GM04504 (cell line): ENCODE measurements at places on chromosomes 3 and 15.

DNA sequence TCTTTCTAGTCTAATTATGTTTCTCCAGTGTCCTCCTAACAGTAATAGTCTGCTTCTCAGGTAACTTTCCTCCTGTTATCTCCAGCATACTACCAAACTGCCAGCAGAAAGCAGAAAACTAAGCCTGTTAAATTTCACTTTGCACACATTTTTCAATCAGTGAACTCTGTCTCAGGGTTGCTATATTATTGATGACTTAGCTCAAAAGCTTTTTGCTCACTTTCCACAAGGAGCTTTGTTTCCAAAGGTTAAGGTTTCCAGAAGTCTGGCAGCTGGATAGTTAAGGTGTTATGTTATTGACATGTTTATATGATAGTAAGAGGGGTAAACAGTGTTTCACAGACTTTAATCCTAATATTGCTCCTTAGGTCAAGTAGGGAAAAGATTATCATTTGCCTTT lies 5.1 kb downstream of the TRPM7 start:
- DNase-seq = no peak

GRCh38 chr3:188082031-188082430 lies 71.9 kb upstream of the LPP start:
- peak; percentile 26 for DNase-seq

DNA sequence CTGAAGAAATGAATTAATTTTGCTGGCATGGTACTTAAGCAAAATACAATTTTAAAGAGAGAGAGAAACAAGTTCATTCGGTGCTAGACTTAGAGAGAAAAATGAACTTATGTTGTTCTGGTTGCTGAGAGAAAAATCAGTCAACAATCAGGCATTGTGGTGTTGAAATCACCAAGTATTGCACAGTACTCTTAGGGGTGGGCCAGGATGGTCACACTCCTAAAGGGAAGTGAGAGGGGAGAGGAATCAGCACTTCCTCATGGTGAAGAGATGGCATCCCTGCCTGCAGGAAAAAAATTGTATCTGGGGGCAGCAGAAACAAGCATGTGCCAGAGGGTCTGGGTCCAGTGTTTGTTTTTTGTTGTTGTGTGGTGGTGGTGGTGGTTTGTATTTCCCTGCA lies 7.0 kb upstream of the DMXL2 start:
- no peak for DNase-seq

DNA sequence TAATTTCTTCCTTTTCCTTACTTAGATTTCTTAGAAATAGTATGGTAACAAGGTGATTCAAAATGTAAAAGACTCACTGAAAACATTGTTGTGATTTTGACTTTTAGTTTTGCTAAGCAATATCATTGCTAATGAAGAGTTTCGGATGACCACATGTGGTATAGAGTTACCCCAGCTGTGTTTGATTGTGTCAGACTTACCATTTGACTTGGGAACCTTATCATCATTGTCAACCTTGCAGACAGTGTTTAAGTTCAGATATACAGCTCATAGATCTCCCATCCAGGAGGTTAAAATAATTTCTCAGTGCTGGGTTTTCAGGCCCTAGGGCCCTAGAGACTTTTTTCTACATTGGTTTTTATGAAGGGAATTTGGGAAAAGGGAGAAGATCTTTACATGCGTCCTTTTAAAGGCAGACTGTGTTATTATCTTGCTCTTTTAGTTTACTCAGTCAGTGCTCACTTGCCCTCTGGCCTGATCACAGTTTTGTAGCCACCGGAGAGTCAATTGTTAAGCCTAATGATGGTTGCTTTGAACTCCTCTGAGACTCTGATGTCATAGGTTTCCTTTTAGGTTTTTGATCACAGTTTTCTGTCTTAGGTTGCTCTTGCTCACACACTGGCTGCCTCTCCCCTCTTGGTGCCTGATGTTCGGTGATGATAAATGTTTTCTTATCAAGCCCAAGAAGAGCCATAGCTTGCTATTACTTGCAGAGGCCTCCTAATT lies 133.5 kb upstream of the ZPLD1 start:
- DNase-seq = no peak

- no peak for DNase-seq
Observed at GRCh38 chr15:63539521-63539920, 35.1 kb downstream of the USP3 start.

DNA sequence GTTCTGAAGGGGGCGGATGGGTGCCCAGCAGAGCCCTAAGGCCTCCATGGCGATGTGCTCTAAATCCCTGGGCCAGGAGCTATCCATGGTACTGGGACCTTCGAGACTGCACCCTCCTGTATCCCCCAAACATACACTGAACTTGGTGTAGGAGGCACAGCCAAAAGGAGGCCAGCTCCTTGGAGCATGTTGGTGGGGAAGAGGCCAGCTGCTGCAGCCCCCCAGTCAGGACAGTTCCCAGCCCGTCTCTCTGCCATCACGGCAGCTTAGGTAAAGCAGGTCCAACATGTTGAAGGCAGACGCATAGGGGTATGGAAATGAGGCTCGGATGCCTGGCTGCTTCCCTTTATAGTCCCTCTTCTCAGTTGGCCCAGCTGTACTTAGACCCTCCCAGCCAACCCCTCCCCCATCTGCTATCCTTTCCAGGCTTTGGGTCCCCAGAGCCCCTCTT lies 1.8 kb downstream of the CAMKV start:
- DNase-seq = no peak

- DNase-seq = no peak
Observed at GRCh38 chr15:64691896-64692565, 83.4 kb downstream of the RBPMS2 start.

DNA sequence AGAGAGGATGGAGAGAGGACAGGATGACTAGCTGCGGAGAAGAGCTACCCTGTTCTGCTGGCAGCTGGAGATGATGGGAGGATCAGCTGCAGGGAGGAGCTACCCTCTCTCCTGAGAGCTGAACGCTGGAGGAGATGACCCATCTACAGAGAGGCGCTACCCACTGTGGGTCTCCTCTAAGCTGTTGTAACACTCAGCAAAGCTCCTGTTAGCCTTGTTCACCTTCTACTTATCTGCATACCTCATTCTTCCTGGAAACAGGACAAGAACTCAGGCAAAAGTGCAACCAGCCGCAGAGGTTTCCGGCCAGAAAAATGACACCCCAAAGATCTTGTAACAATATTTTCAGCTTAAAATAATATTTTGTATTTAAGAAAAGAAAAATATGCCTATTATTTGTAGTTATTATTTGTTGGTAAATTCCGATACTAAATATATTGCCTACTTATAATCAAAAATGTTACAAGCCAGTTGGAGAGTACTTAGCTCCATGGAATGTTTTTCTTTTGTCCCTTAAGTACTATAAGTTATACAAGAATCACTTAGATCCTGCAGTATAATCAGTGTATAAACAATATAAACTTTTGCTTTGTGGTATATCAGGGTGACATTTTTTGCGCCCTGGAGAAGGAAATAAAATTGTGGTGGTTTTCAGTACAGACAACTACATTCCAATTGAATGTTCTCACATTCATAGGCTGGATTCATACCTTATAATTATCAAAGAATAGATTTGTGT lies 1188.0 kb upstream of the CADM2 start:
- DNase-seq = no peak

DNA sequence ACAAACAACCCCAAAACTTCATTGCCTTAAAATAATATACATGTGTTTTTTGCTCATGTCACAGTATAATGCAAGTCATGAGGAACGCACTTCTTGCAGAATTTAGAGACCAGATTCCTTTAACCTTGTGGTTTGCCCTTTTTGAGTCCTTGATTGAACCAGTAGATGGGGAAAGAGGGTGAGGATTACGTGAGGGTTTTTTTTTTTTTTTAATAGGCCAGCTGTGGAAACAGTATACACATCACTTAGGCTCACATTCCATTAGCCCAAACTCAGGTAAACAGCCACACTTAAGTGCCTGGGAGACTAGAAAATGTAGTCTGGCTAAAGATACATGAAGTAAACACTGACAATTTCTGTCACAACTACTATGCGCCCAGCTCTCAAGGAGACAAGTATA lies 114.9 kb upstream of the MLF1 start:
- no peak for DNase-seq

- DNase-seq = no peak
Observed at GRCh38 chr3:175546115-175546514, 687.0 kb downstream of the NAALADL2 start.

- DNase-seq = no peak
Observed at GRCh38 chr3:14946236-14946635, 1.1 kb upstream of the NR2C2 start.

GRCh38 chr15:90889313-90889730 lies 5.0 kb downstream of the FES start:
- DNase-seq = no peak

- no peak for DNase-seq
Observed at GRCh38 chr15:48803877-48804276, 7.0 kb downstream of the CEP152 start.

DNA sequence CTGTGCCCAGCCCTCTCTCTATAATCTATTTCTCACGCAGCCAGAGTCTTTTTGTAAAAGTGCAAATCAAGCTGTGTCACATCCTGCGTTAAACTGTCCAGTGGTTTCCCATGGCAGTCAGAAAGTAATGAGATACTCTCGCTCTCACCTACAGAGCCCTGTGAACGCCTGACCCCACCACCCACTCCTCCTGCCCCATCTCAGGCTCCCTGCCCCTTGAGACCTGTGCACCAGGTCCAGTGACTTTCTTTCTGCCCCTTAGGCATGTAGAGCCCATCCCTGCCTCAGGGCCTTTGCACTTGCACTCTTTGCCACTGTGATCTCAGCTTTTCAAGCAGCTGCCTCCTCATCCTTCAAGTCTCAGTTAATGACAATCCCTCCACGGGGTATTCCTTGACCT lies 58.3 kb upstream of the RASGRP1 start:
- no peak for DNase-seq

GRCh38 chr3:161941891-161942290 lies 445.3 kb downstream of the OTOL1 start:
- no peak for DNase-seq

GRCh38 chr3:42129014-42129953 lies 38.1 kb downstream of the TRAK1 start:
- DNase-seq = no peak

DNA sequence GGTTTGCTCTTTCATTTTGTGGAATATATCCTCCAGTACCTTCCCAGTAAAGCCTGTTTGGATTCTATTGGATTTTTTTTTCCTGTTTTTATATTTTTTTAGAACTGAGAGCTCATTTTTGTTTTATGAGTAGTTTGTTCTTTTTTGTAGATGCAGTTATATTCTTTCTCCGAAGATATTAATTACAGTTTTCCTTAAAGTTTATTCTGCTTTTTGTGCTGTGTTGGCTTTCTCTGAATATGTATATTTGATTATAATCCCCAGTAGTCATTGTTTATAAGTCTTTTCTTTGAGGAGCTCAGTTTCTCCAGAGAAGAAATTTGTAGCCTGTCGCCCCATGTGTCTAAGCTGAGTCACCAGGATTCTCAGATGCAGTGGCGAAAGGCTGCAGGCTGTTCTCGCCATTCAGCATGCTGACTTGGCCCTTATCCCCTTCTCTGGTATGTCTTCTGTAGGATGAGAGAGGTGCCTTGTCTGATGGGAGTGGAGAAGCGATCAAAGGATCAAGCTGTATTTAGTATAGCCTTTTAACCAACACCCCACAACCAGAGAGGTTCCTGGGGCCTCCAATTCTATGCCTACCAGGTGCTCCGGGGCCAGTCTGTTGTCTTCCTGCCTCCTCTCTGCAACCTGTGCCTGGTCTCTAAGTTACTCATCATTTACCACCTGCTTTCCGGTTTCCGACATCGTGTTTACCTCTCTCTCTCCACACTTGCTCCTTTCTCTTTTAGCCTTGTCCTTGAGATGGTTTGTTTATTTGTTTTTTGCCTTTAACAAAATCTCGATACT lies 31.7 kb upstream of the MFSD1 start:
- peak; percentile 51 for DNase-seq

DNA sequence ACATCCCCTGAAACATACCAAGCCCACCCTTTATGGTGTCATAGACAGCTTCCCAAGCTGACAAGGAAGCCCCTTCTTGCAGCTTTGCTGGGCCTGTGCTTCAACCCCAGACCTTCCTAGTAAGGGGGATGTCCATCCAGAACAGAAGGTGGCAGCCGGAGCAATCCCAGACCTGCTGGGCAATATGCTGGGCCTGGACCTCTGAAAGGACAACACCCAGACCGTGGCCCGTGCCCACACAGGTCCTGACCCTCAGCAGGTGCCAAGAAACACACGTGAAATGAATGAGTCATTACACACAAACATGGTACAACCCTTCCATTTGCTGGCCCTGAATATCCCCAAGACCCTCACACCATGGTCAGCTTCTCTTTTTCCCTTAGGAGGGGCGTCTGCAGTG lies 19.8 kb upstream of the VILL start:
- no peak for DNase-seq

GRCh38 chr3:143298380-143298779 lies 178.8 kb downstream of the CHST2 start:
- DNase-seq = no peak

DNA sequence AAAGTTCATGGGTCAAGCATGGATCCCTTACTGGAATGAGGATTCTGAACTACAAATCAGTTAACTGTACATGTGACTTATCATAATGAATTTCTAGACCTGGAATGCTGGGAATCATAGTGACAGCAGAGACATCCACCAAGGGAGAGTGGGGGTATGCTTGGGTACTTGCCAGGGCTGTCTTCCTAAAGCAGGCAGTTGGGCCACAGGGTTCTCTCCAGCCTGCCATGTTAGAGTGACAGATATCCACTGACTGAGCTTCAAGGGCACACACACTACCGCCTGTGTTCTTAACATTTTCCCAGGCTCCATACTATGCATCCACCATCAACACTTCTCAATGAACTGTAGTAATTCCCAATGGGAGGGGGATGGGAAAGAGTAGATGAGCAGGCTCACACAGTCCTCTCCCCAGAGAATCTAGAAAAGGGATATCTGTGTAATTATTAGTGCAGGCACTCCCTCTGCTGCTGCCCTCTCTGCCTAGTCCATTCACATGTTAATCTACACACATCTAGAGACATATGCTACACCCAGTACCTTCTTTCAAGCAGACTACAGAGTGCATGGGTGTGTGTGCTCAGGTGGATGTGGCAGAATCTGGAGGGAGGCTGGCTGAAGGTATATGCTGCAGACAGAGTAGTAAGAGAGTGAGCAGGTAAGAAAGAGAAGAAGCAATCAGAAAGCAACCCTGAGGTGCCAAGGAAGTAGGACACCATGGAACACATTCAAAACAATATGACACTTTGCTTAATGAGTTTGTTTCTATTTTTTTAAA lies 3.7 kb downstream of the FSTL1 start:
- no peak for DNase-seq

DNA sequence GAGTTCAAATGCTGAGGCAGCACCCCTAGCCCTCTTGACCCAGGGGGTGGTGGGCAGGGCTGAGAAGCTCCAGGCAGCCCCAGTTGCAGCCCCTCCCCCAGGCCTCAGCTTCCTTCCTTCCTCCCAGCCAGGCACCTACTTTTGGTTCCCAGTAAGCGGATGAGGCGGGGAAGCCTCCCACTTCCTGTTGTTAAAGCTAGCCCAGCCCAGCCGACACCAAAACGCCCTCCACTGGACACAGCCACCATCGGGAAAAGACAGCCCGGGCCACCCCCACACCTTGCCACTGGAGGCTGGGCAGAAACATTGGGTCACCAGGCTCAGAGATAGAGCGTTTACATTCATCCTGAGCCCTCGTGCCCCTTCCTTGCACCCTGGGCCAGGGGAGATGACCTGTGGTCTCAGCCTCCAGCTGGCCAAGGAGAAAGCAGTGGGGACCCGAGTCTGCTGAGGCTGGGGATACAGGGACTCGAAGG lies 3.5 kb downstream of the DUSP7 start:
- peak; percentile 77 for DNase-seq
